ENCODE measurements at places on chromosomes 13 and 19.

DNA sequence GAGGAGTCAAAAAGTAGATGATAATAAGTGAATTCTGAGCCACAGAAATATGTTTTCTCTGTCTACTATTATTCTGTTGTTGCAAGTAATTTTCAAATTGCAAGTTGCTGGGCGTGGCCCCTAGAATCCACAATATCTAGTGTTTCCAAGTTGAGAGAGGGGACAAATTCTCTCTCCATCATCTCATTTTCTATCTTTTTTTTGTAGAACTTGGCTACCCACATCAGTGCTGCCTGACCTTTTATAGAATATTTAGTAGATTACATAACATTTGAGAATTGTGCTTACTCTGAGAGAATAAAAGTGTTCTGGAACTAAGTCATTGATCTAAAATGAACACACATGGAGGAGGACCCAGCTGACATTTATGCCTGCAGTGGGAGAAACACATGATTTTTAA lies 110.9 kb upstream of the CSNK1A1L start:
- no peak for DNase-seq

- no peak for DNase-seq
Observed at GRCh38 chr13:21149568-21149967, 26.8 kb downstream of the SKA3 start.

DNA sequence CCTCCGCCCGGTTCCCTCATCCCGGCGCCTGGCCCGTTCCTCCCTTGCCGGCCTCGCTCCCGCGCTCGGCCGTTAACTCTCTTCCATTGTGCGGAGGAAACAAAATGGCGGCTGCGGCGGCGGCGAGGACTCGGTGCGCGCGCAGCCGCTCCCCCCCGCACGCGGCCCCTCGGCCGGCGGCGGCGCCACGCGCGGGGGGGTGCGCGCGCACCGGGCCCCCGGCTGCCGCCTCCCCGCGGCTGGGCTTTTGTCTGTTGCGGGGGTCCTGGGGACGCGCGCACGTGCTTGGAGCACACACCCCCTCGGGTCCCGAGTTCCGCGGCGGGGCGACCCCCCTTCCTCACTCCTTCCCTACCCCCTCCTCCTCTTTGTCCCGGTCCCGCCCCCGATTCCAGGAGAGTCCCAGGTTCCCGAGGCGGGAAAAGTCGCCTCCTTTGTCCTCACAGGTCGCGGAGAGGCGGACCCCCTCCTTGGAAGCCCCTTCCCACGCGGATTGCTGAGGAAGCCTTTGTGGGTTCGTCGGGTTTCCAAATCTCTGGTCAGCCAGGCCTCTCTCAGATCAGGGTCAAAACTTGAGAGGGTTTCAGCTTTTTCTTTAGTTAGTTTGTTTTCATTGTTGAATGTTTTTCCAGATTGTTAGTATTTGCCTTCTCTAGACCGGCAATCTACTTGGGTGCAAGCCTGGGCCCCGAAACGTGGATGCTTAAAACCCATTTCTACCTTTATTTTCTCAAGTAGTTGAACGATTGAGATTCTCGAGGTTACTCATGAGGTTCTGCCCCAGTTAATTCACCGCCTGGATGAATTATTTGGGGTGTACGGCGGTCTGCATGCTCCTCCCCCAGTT lies 687 bp downstream of the ILF3 start:
- DNase-seq = no peak

GRCh38 chr19:3477951-3478350 lies 2.4 kb downstream of the SMIM24 start:
- no peak for DNase-seq

DNA sequence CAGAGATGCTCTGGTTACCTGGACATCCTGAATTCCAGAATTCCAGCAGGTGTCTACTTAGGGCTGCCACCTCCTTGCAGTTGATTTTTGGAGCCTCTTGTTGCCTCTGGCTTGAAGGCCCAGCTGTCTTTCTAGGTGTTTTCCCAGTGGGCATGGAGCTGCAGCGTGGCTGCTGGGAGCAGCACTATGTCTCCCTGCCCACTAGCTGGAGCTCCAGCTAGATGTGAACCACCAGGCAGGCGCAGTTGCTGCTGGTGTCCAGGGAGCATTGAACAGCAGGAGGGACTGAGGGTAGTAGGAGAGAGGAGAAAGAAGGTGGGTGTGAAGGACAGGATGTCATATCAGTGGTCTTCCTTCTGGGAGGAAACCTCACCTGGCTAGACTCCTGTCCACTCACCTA lies 9.9 kb upstream of the SELENOW start:
- no peak for DNase-seq

- no peak for DNase-seq
Observed at GRCh38 chr19:17329366-17330261, 5.0 kb downstream of the ANO8 start.

DNA sequence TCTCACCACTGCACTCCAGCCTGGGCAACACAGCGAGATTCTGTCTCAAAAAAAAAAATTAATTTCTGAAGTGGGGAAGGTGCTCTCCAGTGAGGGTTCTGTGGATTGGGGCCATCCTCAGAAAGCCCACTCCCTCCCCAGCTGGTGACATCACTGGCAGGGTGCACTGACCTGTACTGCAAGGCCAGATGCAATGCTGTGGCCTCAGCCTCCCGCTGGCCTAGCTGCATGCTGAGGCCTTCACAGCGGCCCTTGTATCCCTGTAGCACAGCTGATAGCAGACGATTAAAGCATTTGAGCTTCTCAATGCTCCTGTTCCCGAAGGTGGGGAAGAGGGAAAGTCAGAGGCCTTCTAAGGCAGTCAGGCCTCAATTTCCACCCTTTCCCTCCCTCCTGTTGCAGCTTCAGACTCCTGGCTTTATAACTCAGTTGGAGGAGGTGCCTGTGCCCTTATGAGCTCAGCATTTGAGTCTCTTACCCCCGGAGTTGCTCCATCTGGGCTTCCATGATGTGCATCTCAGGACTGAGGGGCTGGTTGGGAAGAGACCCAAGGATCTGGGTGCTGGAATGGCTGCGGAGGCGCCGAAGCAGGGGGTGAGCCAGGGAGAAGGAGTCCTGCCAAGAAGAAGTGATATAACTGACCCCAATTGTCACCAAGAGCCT lies 5.3 kb downstream of the USHBP1 start:
- DNase-seq = no peak

- no peak for DNase-seq
Observed at GRCh38 chr13:22112956-22113745, 442.3 kb downstream of the FGF9 start.

DNA sequence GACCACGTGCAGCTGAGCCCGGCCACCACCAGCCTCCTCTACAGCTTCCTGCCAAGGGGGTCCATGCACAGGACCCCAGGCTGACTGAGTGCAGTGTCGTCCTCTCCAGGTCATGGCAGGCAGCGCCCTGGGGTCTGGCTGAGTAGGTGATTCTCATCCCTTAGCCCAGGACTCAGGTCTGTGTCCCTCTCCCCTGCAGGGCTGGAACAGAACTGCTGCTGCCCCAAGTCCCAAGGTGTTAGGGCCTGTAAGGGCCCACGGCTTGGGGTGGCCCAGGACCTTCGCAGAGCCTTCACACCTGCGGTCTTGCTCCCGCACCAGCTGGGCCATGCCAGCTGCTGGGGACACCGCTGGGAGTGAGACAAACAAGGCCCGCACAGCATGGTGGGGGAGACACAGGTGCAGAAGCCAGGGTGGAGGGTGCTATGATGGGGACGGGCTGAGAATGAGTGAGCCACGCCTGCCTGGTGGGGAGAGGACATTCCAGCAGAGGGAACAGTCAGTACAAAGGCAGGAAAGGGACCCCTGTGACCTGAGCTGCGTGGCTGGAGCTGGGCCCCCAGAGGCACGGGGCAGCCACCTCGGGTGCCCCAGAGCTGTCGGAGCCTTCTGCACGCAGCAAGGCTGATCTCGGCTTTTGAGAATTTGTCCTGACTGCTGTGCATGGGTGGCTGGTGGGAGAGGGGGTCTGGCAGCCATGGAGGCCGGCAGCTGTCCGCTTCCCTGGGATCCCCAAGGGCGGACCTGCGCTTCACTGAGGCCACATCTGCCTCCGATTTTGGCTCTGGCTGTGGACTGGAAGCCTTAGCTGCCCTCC lies 11.9 kb downstream of the PLEKHF1 start:
- DNase-seq = no peak
